ENCODE measurements at places on chromosomes 7 and 10.

- DNase-seq = no peak
Measured at GRCh38 chr10:50405723-50406122, 154.4 kb upstream of the ASAH2 start.

GRCh38 chr10:97795886-97796285 is 24.1 kb upstream of the SFRP5 start:
- no peak for DNase-seq

- peak; percentile 42 for DNase-seq
Measured at GRCh38 chr10:131129544-131129943, 182.0 kb downstream of the TCERG1L start.

GRCh38 chr7:151232917-151233701 is 826 bp downstream of the CHPF2 start:
- DNase-seq = no peak

DNA sequence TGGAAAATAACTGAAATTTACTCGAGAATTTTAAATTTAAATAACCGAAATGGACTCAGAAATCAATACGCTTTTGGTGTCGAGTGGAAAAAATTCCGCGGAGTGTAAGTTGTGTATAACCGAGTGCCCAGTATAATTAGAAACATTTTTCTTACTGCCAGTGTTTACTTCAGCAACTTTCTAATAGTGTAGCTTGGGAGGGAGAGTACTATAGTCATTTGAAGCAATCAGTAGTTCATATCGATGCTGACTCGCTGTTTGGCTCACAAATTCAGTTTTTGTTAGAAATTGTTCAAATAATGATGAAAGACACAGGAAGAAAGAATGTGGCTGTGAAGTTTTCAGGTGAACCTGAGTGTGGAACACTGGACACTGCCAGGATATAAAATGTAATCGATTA is 658.6 kb upstream of the FOXK1 start:
- no peak for DNase-seq

DNA sequence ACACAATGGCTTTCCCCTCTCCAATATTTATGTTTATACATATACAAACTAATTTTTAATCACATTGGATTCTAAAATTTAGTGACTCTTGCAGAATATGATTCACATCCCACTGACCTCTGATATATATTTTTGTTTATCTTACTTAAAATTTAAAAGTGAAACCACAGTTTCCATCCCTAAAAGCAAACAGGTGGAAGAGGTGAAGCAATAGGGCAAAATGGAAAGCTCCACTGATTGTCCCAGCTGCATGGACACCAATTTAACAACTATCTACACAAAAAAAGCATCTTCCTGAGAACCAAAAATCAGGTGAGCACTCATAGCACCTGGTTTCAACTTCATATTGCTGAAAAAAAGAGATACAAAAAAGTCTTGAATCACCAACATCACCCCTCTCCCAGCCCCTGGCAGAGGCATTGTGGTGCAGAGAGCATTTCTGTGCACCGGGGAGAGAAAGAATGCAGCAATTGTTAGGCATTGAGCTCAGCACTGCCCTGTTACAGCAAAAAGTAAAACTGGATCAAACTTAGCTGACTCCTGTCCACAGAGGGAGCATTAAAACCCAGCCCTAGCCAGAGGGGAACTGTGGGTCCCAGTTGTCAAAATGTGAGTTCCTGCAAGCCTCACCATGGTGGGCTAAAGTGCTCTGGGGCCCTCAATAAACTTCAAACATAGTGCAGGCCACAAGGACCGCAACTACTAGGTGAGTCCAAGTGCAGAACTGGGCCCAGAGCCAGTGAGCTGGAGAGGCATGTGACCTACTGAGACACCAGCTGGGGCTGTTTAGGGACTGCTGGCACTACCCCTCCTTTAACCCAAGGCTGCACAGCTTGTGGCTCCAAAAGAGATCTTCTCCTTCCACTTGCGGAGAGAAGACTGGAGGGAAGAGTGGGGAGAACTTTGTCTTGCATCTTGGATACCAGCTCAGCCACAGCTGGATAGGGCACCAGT is 92.1 kb downstream of the SIRT1 start:
- DNase-seq = no peak

GRCh38 chr10:125812128-125812750 is 10.8 kb downstream of the UROS start:
- DNase-seq = no peak

GRCh38 chr7:46713868-46714596 is 793.0 kb upstream of the IGFBP3 start:
- no peak for DNase-seq

- DNase-seq = no peak
Measured at GRCh38 chr7:91180746-91181145, 83.5 kb upstream of the FZD1 start.

GRCh38 chr10:60093317-60093716 is 187.0 kb upstream of the CCDC6 start:
- no peak for DNase-seq

DNA sequence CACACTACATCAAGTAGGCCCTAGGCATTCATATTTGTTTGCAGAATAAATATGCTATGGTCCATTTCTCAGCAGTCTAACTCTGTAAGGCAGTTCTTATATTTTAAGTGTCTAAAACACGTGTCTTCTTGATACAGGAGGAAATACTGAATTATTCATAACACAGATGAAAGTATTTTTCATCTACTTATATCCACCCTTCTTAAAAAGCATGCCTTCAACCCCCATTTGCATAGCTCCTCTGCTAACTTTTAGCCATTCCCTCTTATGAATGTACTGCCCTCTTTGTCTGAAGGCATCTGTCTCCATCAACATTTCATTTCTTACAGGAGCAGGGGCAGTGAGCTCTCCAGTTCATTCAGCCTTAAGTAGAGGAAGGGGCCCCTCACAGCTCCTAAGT is 57.7 kb downstream of the ZFAND4 start:
- no peak for DNase-seq

GRCh38 chr10:103502849-103503660 is 9.6 kb downstream of the NEURL1 start:
- no peak for DNase-seq

DNA sequence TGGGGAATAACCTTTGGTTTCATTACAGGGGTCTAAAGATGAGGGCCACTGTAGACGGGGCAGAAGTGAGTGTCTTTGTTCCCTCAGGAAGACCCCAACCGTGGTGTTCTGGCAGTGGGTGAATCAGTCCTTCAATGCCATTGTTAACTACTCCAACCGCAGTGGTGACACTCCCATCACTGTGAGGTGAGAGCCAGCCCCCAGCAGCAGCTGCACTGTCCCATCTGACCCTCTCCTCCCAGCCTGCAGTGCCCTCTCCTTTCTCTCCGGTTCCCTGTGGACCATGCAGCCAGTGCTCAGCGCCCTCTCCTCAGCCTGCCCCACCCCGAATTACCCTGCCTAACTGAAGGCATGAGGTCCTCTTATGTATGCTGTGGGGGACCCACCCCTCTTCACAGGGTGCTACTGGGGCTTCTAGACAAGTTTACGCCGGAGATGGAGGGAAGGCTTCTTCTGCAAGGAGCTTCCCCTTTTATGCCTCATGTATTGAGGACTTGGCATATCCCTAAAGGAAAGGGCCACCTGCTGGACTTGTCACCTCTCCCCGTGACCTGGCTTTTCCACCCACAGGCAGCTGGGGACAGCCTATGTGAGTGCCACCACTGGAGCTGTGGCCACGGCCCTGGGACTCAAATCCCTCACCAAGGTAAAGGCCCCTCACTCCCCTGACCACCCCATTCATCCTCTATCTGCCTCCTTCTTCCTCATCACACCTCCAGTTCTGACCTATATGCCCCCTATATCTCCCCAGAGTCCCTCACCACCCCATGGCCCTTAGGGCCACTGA is 5.1 kb downstream of the SFXN3 start:
- DNase-seq = no peak

- no peak for DNase-seq
Measured at GRCh38 chr10:31822150-31822549, 106.5 kb downstream of the ARHGAP12 start.

DNA sequence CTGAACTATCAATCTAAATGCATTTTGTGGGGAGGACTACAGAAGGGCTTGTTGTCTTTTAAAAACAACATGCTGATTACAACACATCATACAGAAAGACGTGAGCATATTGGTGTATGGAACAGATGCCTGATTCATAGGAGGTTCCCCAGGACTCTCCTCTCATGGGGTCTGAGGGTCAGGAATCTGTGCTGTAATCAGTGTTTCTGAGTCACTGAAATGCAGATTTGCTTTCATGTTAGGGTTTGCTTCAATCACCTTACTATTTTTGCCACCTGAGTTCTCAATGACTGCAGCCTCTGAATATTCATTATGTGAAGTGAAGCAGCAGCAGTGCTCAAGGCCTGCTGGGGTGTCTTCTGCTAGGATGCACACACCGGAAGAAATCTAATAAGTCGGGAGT is 550 bp upstream of the ANK3 start:
- DNase-seq = no peak

DNA sequence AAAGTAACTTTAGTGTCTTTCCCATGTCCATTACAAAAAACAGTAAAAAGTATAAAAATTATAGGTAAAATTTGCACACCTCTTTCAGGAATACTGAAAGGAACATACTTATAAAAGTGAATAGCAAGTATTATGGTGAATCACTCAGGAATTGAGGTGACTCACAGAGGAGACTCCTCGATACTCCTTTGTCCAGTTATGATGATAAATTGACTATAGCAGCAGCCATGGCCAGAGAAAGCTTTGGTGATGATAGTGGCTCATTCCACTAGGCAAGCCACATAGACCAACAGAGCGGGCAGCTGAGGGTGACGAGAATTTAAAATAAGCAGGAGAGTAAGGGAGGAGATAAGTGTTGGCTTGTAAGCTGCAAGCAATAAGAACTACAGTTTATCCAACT is 1231.1 kb upstream of the CELF2 start:
- no peak for DNase-seq

DNA sequence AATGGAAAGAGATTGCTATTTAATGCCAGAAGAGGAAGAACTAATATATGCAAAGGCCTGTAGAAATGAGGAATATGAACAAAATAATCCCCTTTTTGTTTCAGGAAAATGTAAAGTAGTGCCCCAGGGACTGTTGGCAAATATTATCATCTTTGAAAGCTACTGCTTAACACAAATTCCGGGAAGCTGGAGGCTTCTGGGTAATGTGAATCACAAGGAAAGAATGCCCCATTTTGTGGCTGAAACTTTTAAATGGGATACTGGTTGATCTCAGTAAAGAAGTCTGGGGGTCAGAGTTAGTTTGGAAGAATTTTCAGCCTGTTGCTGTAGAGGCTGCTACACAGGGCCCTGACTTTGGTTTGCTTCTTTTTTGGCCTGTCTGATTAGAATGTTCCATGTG is 141.0 kb downstream of the PTEN start:
- no peak for DNase-seq

DNA sequence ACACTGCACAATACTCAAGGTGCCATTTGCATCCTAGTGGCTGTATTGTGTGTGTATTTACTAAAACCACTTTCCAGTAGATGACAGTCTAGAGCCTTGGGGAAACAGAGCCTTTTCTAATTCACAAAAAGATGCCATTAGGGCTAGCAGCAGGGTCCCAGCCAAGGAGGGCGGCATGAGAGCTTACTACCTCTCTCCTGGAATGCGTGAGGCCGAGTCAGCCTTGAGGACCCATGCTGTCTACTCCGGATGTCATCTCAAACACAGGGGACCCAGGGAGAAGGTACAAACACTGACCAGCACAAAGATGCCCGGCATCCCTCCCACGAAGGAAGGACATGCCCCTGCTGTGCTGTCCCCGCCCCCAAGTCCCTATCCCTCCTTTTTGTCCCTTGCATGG is 65.5 kb downstream of the CYCS start:
- no peak for DNase-seq

GRCh38 chr7:105429746-105430612 is 41.3 kb upstream of the SRPK2 start:
- peak; percentile 0 for DNase-seq

DNA sequence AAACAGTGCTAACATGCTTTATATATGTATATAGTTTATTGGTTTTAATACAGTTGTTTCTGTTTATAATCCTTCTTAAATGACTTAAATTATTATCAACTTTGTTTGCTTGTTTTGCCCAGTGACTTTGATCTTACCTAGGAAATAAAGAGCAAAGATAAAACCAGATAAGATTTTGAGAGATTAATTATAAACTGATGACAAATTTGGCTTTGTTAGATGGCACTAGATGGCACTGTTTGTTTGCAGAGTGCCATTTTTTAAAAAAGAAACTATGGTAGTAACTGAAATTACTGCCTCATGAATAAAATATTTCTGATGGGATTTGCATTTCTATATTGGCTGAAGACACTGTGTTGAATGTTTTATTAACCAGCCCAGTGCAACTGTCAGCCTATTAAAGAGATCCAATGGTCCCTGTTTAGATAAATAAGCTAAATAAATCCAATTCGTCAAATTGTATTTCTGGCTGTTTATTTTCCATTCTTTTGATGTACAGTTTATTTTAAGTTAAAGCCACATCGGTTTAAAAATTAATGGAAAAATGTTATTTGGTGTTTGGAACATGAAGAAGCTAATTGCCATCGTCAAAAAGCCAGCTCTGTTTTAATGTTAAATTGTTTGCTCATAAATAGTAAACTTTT is 28.7 kb downstream of the VTI1A start:
- no peak for DNase-seq

GRCh38 chr10:4061441-4061951 is 276.5 kb upstream of the KLF6 start:
- no peak for DNase-seq

- DNase-seq = no peak
Measured at GRCh38 chr7:11751315-11751714, 80.7 kb downstream of the THSD7A start.

- DNase-seq = no peak
Measured at GRCh38 chr10:112539340-112539739, 92.3 kb downstream of the VTI1A start.

DNA sequence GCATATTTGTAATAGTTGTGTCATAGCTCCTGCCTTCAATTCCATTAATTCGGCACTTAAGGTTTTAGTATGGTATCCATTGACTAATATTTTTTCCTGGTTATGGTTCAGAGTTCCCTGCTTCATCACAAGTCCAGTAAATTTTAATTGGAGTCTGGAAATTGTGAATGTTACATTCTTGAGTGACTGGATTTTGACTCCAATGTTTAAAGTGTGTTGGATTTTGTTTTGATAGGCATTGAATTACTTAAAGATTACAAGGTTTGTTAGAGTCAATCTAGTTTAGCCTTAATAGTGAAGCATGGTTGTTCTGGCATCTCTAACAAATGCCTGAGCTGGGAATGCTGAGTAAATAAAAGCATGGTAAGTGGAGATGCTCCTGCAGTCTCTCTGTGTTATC is 326.6 kb upstream of the IGFBP3 start:
- DNase-seq = no peak

DNA sequence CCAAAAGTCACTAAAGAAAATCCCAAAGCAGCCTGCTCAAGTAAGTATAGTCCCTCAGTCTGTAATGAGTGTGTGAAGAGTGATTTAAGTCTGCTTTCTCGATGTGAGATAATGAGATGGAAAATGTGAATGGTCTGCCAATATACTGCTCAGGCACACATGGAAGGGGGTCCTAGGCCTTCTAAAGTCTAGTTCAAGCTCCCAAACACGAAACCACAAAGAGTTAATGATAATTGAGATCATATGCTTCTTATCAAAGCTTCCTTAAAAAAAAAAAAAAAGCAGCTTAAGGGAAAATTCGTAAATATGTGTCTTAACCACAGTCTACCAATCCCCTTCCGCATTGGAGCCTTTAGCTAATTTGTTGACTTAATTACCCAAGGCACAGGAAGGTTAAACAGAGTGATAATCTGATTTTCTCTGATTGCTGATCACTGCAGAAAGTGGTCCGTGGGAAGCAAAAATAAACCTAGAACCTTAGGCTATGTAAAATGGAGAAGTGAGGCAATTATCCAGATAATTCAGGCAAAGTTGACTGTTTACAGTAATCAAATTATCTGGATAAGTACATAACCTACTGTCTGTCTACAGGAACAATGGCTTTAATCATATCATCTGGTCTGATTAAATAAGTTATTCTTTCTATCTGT is 172.9 kb downstream of the MBL2 start:
- DNase-seq = no peak

All from NCI-H1436 (cell line).